MCF 10A (cell line): ENCODE measurements at places on chromosomes 7 and 10.

DNA sequence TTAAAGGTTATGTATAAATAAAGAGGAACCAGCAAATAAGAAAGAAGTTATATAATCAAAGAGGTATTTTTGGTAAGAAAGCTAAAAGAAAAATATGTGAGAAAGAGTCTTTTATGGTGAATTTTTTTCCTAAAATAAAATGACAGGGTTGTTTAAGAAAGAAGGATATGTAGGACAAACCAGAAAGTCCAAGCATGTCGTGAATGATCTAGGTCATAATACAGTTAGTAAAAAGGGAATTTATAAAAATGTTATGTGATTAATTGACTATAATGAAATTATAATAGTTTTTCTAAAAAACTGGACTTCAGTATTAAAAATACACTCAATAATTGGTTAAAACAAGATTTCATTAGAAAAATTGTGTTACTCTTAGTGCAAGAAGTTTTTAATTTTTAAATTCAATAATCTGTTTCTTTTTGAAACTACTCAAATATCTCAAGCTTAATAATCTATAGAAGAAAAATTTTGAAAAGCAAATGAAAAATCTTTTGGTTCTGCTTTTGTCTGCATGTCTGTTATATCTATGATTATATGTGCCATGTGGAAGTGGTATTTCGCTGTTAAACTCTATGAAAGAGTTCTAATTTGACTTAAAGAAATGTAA, 23.3 kb downstream of the AVL9 start:
- H3K4me1 ChIP-seq = no peaks in the 10 kb centered on the region
- H3K4me3 ChIP-seq = no peak overlapping the region
- H3K36me3 ChIP-seq = peaks cover 44% of the 10 kb centered on the region
- no peak overlapping the region for H3K27ac ChIP-seq

DNA sequence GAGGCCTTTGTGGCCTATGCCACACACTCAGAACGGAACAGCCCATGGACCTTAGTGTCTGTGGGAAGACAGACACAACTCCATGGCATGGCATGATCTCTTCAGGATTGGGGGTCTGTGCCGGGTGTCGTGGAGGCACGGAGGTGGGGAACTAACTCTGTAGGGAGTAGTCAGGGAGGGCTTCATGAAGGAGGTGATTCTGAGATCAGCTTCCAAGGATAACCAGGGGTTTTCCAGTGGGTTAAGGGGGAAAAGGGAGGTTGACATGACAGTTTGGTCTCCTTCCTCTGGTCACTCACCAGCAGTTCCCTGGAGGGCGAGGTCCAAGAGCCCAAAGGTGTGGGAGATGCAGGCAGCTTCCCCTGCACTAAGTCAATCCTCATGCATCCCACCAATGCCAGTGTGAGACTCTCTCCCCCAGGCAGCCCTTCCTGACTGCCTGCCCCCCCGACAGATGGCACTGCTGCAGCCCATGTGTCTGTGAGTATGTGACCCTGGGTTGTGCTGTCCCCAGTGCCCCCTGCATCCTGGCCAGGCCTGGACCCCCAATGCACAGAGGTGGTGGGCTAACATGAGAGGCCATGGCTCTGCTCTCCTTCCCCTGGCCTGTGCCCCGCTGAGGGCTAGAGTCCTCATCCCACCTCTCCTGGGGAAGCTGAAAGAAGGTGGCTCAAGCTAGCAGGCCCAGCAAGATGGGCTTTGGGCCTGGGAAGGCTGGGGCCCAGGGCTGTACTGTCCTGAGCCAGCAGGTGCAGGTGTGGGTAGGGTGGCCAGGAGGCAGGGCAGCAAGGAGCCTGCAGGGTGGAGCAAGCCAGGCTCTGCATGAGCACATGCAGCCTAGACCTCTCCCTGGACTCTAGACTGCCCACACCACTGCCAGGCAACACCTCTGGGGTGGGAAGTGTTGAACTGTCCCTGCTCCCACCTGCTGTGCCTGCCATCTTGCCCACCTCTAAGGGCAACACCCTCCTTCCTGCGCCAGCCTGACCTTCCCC, 39.7 kb downstream of the RASGEF1A start:
- no peak overlapping the region for H3K27ac ChIP-seq
- no peak overlapping the region for H3K4me3 ChIP-seq
- H3K4me1 ChIP-seq = peaks cover 6% of the 10 kb centered on the region
- peaks cover 15% of the 10 kb centered on the region for H3K27me3 ChIP-seq

DNA sequence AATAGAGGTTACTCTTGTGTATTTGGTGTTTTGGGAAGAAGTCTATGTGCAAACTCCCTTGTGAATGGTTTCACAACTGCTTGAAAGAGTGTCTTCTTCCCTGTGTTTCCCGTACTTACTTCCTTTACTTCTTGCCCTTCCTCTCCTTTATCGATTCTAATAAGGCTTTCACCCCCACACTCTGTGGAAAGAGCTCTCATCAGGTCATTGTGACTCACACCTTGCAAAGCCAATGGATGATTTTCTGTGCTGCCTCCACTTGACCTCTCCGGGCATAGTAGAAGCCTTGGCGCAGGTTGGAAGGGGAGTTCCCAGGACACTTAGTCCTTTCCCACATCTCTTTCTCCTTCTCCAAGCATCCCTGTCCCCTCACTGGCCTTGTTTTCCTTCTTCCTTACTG, 6.2 kb upstream of the TSPAN15 start:
- peaks cover 36% of the 10 kb centered on the region for H3K4me1 ChIP-seq
- DNase-seq = peak; percentile 39
- H3K4me3 ChIP-seq = no peak overlapping the region
- H3K36me3 ChIP-seq = no peaks in the 10 kb centered on the region
- no peak overlapping the region for H3K27ac ChIP-seq

GRCh38 chr7:51980313-51980712, 663.7 kb upstream of the COBL start:
- no peak overlapping the region for H3K27ac ChIP-seq
- H3K36me3 ChIP-seq = no peaks in the 10 kb centered on the region
- no peak for DNase-seq
- no peaks in the 10 kb centered on the region for H3K4me1 ChIP-seq
- H3K4me3 ChIP-seq = no peak overlapping the region

- no peaks in the 10 kb centered on the region for H3K4me1 ChIP-seq
- DNase-seq = no peak
- no peaks in the 10 kb centered on the region for H3K36me3 ChIP-seq
Measured at GRCh38 chr10:11243425-11244222, 226.0 kb downstream of the CELF2 start.

- H3K36me3 ChIP-seq = no peaks in the 10 kb centered on the region
- H3K4me3 ChIP-seq = no peak overlapping the region
- DNase-seq = no peak
Measured at GRCh38 chr10:93553482-93554315, 12.8 kb upstream of the FFAR4 start.

GRCh38 chr7:46786221-46786954, 795.5 kb downstream of the TNS3 start:
- no peak overlapping the region for H3K4me3 ChIP-seq
- peak; percentile 61 for DNase-seq
- H3K27ac ChIP-seq = peak overlapping the region; percentile 67
- H3K4me1 ChIP-seq = peaks cover 17% of the 10 kb centered on the region
- no peaks in the 10 kb centered on the region for H3K27me3 ChIP-seq
- H3K36me3 ChIP-seq = no peaks in the 10 kb centered on the region

DNA sequence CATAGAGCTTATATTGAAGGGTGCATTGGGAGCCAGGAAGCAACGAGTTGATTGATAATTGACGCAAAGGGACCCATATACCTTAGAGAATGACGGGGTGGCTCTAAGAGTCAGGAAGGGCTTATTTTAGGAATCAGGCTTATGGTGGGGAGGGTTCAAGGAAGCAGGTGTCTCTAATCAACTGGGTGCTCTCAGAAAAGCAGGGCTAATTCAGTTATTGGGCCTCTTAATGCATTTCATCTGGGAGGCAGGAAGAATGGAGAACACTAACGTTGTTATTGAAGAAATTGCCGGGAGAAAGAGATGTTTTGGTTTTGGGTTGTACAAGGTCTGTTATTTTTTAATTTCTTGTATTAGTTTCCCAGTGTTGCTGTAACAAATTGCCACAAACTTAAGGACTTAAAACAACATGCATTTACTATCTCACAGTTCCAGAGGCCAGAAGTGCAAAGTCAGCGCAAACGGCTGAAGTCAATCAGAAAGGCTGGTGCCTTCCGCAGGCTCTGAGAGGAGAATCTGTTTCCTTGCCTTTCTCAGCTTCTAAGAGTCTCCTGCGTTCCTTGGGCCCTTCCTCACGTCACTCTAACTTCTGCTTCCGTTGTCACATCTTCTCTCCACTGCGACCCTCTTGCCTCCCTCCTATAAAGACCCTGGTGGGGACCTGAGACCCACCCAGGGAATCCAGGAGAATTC, 328.4 kb upstream of the C7orf33 start:
- no peak overlapping the region for H3K4me3 ChIP-seq
- no peak overlapping the region for H3K27ac ChIP-seq
- no peaks in the 10 kb centered on the region for H3K36me3 ChIP-seq
- peaks cover 8% of the 10 kb centered on the region for H3K4me1 ChIP-seq
- peaks cover 41% of the 10 kb centered on the region for H3K27me3 ChIP-seq

DNA sequence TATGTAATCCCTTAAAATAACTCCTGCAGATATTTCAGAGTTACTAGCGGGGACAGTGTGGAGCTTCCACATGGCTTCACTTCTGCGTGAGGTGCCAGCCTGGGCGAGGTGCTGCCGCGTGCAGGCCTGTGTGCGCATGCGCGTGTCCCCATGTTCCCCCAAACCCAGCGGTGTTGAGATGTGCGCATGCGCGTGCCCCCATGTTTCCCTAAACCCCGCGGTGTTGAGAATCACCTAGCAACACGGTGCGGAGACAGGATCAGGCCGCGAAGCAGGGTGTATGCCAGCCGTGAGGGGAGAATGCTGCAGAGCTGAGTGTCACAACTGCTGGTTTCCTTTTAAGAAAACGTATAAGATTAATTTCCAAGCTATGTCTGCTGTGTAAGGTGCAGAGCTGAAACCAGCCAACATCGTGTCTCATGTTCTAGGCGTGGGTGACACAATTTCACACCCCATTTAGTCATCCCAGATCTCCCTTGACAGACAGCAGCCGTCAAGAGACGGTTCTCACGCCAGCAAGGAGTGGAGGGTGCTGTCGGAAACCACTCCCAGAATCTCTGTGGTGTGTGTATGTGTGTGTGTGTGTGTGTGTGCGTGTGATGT, 71.9 kb upstream of the ADARB2 start:
- H3K4me3 ChIP-seq = no peak overlapping the region
- no peak overlapping the region for H3K27ac ChIP-seq
- no peaks in the 10 kb centered on the region for H3K4me1 ChIP-seq
- no peaks in the 10 kb centered on the region for H3K27me3 ChIP-seq
- no peaks in the 10 kb centered on the region for H3K36me3 ChIP-seq
- DNase-seq = no peak

- H3K4me1 ChIP-seq = peaks cover 12% of the 10 kb centered on the region
- no peak overlapping the region for H3K27ac ChIP-seq
- H3K4me3 ChIP-seq = no peak overlapping the region
- DNase-seq = peak; percentile 14
- H3K27me3 ChIP-seq = no peaks in the 10 kb centered on the region
- H3K36me3 ChIP-seq = no peaks in the 10 kb centered on the region
Measured at GRCh38 chr7:27709137-27710075, 30.6 kb upstream of the TAX1BP1 start.

GRCh38 chr10:15300697-15301096, 70.4 kb downstream of the FAM171A1 start:
- no peaks in the 10 kb centered on the region for H3K4me1 ChIP-seq
- H3K27ac ChIP-seq = no peak overlapping the region
- H3K36me3 ChIP-seq = no peaks in the 10 kb centered on the region
- H3K4me3 ChIP-seq = no peak overlapping the region

DNA sequence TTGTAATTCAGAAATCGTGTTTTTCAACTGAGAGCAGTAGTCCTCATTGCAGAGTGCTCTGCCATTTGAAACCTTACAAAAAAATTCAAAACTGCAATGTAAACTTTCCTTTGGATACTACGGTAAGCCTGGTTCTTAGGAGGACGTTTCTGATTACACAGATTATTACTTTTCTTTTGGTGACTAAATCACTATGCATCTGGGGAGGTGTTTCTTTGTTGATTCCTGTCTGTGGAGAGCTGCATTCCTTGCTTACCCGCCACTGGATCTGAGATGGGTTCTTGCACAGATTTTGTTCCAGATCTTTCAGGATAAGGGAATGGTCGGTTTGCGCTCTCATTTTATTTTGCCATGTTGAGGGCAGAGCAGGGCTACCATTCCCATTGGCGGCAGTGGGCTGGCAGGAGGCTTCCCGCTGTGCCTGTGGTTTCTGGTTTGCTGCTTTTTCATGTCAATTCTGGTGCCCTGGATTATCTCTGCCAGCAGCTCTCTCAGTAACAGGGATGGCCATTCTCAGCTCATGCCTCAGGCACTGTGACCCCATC, 485.1 kb downstream of the GLRX3 start:
- peak overlapping the region; percentile 92 for H3K27ac ChIP-seq
- H3K4me3 ChIP-seq = peak overlapping the region; percentile 16
- peak; percentile 51 for DNase-seq
- H3K36me3 ChIP-seq = peaks cover 8% of the 10 kb centered on the region
- H3K4me1 ChIP-seq = peaks cover 52% of the 10 kb centered on the region
